ENCODE measurements at places on chromosomes 5 and 9. TPM values are rescaled to one million over a fixed set of nuclear protein-coding genes. Genes with fewer than 3 reads are reported as not detected.

Gene GTF2H2C
- total RNA-seq: 31.8 TPM

Gene MED22
- total RNA-seq: 21.3 TPM

Gene BRIX1
- total RNA-seq: 23.4 TPM

Gene FANCG
- total RNA-seq: 10.9 TPM

Gene ANKRD55
- total RNA-seq: not detected

Gene F2RL1
- 3.9 TPM for total RNA-seq

Gene SLC22A5
- 8.0 TPM for total RNA-seq

Gene ARAP3
- total RNA-seq: 12.5 TPM

Gene PCDHGA9
- total RNA-seq: 7.1 TPM

Gene TLR4
- 3.2 TPM for total RNA-seq

Gene SLC6A7
- total RNA-seq: 0.16 TPM

Gene GZMA
- not detected for total RNA-seq

Gene C9orf153
- total RNA-seq: 0.24 TPM

Measured in hair follicle dermal papilla cell (primary cell).